ENCODE measurements at places on chromosomes 2 and 18.

GRCh38 chr2:44844651-44845270, 96.7 kb upstream of the SIX3 start:
- DNase-seq = no peak

DNA sequence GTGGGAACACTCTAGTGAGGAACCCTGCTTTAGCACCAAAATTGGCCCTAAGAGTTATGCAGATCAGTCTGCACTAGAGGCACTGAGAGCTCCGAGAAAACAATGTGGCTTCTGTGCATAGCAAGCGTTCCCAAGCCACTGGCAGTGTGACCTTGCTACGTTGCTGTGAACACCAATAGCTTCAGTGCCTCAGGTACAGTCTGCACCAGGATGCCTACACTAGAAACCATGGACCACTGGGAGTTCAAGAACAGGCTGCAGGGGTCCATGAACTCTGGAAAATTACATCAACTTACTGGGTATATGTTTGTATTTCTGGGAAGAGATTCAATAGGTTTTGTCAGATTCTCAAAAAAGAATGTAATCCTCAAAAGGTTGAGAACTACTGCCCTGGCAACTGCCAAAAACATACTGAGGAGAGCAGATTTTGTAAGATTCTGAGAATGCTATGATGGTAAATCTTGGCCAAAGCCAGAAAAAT, 18.3 kb upstream of the SP3 start:
- DNase-seq = no peak

DNA sequence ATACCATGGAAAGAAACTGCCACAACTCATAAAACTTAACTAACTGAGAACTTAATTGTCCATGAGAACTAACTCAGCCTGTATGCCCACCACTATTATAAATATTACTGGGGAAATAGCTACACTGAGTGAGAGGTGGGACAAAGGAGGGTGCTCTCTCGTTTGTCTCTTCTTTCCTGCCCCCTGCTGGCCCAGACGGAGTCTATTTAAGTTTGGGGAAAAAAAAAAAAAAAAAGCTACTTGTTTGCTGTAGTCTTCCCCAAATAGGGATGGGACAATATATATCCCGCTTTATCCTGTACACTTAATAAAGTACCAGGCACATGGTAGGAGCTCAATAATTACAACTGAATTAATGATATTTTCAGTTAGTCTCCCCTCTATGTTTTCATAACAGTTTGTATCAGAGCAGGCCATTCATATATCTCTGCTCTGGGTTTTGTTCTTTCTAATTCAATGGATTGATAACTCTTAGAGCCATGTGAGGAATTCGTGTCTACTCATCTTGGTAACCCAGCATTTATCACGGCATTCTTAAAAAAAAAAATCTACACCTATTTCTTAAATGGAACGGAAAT, 647.6 kb upstream of the PKDCC start:
- DNase-seq = no peak

GRCh38 chr2:44479127-44479887, 117.6 kb downstream of the CAMKMT start:
- no peak for DNase-seq

DNA sequence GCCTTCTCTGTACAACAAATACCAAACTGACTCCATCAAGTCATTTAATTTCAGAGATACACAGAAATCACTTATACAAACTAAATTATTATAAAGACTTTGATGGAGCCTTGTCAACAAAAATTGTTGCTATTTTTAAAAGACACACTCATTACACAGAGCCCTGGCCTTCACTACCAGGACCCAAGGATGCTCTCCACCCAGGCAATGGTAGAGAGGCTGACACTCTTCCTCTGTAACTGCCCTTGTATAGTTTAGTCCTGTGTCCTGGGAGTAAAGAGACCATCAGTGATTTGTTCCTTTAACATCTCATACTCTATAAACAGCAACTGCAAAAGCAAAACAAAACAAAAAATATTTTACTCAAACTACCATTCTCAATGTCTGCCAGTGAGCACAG, 173.5 kb downstream of the TCF4 start:
- no peak for DNase-seq

DNA sequence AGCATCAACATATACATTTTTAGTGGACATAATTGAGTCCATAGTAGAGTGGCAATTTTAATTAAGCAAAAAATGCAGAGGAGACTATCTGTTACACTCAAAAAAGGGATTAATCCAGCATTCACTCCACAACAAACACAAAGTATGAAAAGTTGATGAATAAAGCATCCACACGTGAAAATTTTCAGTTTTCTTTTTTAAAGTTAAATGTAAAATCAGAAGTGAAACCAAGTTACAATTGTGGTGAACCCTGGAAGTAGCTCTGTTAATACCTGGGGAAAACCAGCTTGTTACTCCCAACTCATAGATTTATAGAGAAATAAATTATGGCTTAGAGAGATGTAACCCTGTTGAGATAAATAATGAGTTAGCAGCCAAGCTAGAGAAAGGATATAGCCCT, 807.8 kb downstream of the TRIB2 start:
- no peak for DNase-seq

- no peak for DNase-seq
Measured at GRCh38 chr2:191318037-191318728, 73.0 kb downstream of the MYO1B start.

DNA sequence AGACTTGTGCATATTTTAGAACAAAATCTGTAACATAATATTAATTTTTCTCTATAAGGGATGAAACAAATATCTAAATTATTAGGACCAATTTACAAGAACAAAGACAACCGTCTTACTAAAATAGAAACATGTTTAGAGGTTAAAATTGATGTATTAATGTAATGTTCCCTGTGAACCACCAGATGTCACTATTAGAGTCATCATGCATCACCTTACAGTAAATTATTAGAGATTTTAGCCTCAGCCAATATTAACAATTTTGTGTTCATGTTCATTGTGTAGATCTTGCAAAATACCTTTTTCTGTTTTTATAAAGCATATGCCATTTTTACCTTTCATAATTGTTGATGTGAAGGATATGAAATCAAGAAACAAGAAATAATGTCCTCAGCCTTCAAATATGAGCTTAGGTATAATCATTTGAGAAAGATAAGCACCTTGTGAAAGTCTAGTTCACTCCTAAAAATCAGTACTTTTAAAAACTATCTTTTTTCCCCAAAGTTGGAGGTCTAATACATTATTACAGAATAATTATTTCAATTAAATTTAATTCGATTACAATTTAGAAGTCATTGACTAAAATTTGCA, 344.3 kb upstream of the KCNH7 start:
- no peak for DNase-seq

DNA sequence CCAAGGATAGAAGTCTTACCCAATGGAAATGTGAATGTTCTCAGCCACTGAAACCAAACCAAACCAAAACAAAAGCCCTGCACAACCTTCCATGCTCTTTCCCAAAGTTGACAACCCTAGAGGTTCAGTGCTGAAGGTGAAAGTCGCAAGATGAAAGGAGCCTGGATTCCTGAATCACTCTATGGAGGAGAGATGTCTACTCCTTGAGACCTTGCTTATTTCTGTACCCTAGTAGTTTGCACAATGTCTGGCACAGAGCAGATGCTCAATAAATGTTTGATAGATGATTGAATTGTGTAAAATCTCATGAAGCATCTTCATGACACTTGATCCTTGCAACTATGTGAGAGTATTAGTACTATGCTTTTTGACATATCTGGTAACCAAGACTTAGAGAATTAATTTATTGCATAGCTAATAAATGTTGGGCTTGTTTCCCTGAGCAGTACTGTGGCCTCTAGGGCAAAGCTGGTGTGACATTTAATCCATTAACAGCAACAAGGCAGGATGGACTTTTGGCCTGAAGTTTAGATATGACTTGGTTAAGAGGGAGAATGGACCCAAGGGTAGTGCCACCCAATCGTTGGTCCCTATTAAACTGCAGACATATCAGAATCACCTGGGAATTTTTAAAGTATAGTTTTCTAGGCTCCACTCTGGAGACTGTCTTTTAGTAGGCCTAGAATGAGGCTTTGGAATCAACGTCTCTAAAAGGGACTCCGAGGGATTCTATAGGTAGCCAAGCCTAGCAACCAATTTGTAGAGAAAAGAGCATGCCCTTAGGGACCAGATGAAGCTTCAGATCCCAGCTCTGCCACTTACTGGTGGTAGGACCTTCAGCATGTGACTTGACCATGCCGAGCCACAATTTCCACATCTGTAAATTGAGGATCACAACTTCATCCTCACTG, 145.9 kb downstream of the DDX1 start:
- no peak for DNase-seq

DNA sequence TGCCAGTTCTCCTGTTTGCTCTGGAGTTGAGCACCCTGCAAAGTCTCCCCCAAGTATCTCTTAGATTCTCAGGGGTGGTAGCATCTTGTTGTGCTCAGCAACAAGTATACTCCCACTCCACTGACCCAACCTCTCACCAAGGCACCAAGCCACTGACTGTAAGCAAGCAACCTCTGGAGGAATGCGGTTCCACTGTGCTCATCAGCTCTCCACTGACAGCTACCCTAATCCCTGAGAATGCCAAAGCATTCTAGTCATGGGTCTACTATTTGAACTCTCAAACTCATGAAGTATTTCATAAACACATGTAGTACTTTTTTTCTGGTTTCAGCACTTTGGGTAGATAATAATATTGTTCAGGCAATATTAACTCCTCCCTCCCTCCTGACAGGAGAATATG, 170.0 kb downstream of the EPHA4 start:
- no peak for DNase-seq

- no peak for DNase-seq
Measured at GRCh38 chr2:190716176-190716807, 67.4 kb downstream of the NAB1 start.

DNA sequence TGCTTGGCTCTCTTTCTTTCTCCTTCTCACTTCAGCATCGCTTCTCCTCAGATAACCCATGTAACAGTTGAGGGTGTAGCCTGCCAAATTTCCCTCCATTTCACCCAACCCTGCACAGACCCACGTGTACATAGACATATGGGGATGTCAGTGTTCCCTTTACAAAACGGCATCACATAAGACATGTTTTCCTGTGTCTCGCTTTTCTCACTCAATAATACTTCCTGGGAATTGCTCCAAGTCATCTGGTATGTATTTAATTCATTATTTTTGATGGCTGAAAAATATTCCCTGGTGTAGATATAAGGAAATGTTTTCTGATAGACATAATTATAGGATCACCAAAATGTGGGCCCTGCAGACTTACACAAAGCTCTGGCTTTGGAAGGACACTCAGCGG, 176.8 kb downstream of the LOXHD1 start:
- no peak for DNase-seq

GRCh38 chr18:59300676-59301285, 17.7 kb downstream of the CPLX4 start:
- no peak for DNase-seq

DNA sequence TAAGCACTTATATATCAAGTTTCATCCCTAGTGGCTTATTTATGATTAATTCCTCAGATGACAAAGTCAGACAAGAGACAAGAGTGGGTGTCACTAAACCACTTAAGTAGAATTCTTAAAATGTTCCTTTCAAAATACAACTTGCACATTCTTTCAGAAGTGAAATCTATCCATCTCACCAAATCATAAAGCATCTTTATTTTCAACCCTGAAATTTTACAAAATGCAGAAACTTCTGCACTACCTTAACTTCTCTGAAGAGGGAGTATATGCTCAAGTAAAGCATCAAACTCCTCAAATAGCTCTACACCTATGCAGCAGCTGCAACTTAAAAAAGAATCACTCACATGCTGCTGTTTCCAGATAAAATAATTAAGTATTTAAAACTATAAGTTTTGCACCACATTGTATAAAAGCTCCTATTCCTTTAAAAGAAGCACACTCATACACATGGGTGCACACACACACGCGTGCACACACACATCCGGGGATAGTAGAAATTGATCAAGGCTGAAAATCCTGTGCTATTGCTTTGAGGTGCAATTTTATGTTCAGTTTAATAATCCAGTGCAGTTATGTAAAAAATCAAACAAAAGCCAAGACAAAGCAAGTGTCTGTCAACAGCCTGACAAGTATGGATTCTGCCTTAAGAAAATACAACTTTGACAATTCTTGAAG, 244.5 kb downstream of the TCF4 start:
- no peak for DNase-seq

- DNase-seq = no peak
Measured at GRCh38 chr2:37786854-37787253, 115.4 kb upstream of the CDC42EP3 start.

- no peak for DNase-seq
Measured at GRCh38 chr18:56199580-56200330, 438.6 kb downstream of the TXNL1 start.

- no peak for DNase-seq
Measured at GRCh38 chr2:156087875-156088274, 244.6 kb downstream of the NR4A2 start.

DNA sequence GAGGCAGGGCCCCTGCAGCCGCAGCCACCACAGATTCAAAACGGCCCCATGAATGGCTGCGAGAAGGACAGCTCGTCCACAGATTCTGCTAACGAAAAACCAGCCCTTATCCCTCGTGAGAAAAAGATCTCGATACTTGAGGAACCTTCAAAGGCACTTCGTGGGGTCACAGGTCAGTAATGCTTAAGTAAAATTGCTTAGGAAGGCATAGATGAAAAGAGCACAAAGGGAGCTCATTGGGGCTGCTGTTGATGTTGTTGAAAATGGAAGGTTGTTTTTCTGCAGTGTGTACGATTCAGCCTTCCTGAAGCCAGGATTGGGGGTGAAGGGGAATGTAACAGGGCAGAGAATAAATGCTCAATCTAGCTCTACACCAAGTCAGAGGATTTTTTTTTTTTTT, 90.5 kb downstream of the KCTD18 start:
- DNase-seq = no peak

DNA sequence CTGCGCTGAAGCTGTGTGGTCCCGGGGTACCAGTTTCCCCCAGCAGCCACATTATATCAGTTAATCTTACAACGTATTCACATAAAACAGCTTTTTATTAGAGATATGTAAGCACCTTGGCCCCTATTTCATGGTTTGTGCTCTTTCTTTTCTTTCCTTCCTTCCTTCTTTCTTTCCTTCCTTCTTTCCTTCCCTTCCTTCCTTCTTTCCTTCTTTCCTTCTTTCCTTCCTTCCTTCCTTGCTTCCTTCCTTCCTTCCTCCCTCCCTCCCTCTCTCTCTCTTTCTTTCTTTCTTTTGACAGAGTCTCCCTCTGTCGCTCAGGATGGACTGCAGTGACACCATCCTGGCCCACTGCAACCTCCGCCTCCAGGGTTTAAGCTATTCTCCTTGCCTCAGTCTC, 3.7 kb upstream of the METAP1D start:
- DNase-seq = no peak

Data from activated CD8-positive, alpha-beta memory T cell treated with anti-CD3 and anti-CD28 coated beads, Interleukin-2, amount 50 U/mL, for 48 hours (primary cell).